ENCODE measurements at places on chromosomes 12 and 14. TPM values are rescaled to one million over a fixed set of nuclear protein-coding genes. Genes with fewer than 3 reads are reported as not detected.

The ACACB gene
- 28.3 TPM for total RNA-seq

The RNFT2 gene
- 23.0 TPM for total RNA-seq

The PLBD1 gene
- total RNA-seq: 13.8 TPM

The AKAP5 gene
- total RNA-seq: 3.8 TPM

The ATP2B1 gene
- 177 TPM for total RNA-seq

The TAS2R9 gene
- not detected for total RNA-seq

The BDKRB2 gene
- 7.4 TPM for total RNA-seq

The GPR162 gene
- total RNA-seq: 35.4 TPM

The RASSF8 gene
- total RNA-seq: 113 TPM

The REP15 gene
- 1.4 TPM for total RNA-seq

The PLEKHD1 gene
- total RNA-seq: 2.0 TPM

The PRB2 gene
- total RNA-seq: not detected

The RERG gene
- 23.4 TPM for total RNA-seq

The KRT72 gene
- total RNA-seq: not detected

The ARG2 gene
- total RNA-seq: 7.3 TPM

The TMEM179 gene
- total RNA-seq: 24.7 TPM

The TMEM117 gene
- 34.4 TPM for total RNA-seq

The DNAI7 gene
- 7.8 TPM for total RNA-seq

The ZNF891 gene
- total RNA-seq: 9.5 TPM

The PTPRR gene
- 18.5 TPM for total RNA-seq

The FOXG1 gene
- total RNA-seq: 1.2 TPM

The KRT8 gene
- 21.5 TPM for total RNA-seq

The TMCC3 gene
- total RNA-seq: 10.1 TPM

The SSTR1 gene
- 3.2 TPM for total RNA-seq

The IFT81 gene
- total RNA-seq: 54.5 TPM

The C12orf56 gene
- total RNA-seq: 4.0 TPM

The ZNF641 gene
- total RNA-seq: 51.1 TPM

The BDKRB1 gene
- 0.38 TPM for total RNA-seq

The CEBPE gene
- not detected for total RNA-seq

The ACOT6 gene
- total RNA-seq: not detected

The TTLL5 gene
- 53.1 TPM for total RNA-seq

The CLEC4E gene
- total RNA-seq: not detected

The DNAJC22 gene
- 1.4 TPM for total RNA-seq

The VPS33A gene
- 29.2 TPM for total RNA-seq
